SK-MEL-5 (cell line): ENCODE measurements at places on chromosomes 2 and 18. TPM values are rescaled to one million over a fixed set of nuclear protein-coding genes. Genes with fewer than 3 reads are reported as not detected.

Gene REG1B
- not detected in 2 replicates for total RNA-seq

Gene ALLC
- total RNA-seq = not detected in 2 replicates

GRCh38 chr2:111638274-111638877 lies 245.6 kb downstream of the ANAPC1 start:
- no peak for DNase-seq

Gene ADI1
- total RNA-seq = 63.4 and 68.1 TPM in 2 replicates

- DNase-seq = peak; percentile 98
Measured at GRCh38 chr18:66603941-66604627, at the start of gene CDH19. Gene CDH19 (minus strand): TSS chr18:66604090. CDS start chr18:66572204, 31,886 bp downstream.

GRCh38 chr2:71503837-71504236 lies 50.5 kb downstream of the DYSF start:
- DNase-seq = no peak

GRCh38 chr2:157995117-157995516 lies 106.6 kb upstream of the UPP2 start:
- DNase-seq = no peak

DNA sequence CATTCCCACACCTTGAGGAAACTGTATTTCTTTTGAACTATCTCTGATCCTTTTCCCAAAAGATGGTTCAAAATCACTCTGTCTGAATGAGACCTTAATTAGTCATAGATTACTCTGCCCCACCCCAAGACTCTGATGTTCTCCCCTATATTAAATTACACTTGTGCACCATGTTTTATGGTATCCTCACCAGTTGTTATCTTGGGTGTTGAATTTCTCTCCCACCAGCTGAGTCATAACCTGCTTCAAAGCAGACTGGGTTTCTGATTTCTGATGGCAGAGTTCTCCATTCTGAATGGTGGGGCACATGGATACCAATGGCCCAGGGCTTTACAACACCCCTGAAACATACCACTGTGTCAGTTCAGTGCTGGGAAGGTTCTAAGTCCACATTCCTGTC lies 15.0 kb downstream of the CDH20 start:
- DNase-seq = no peak

Gene DNAJC5G
- not detected in 2 replicates for total RNA-seq

Gene TOGARAM2
- under 0.01 TPM in 1 of 2 replicates, not detected in the other for total RNA-seq

- peak; percentile 80 for DNase-seq
Measured at GRCh38 chr2:15159751-15160177, 401.4 kb downstream of the NBAS start.

DNA sequence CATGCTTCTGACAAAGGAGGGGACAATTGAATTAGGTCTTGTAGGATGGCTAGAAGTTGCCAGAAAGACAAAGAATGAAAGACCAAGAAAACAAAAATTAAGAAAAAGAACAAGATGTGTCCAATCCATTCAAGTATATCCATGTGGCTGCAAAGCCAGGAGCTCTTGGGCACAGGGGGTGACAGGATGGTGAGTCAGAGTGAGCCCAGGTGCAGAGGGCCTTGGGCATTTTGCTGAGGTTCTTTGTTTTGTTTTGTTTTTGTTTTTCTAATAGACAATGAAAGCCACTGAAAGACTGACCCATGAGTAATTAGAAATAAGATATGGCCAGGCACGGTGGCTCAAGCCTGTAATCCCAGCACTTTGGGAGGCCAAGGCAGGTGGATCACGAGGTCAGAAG lies 104.6 kb upstream of the KLHL29 start:
- DNase-seq = no peak

Gene ASB18
- not detected in 2 replicates for total RNA-seq

DNA sequence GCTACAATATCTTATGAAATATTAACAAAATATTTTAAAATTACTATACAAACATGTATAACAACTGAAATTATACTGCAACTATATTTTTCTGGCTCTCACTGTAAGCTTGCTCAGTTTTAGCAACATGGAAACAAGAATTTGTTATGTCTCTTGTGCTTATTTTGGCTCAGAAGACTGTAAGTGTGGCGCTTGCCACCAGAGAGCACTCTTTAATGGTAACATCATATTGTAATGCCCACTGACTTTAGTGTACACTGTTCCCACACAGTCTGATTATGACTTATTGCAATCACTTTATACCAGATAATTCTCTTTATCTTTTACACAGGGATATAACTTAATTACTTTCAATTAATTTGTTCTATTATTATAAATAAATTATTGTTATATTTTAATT lies 1500.6 kb upstream of the TMEFF2 start:
- peak; percentile 61 for DNase-seq

- DNase-seq = no peak
Measured at GRCh38 chr2:97546711-97547110, 43.0 kb downstream of the ANKRD36B start.

Gene CDK15
- 0.90 and 0.95 TPM in 2 replicates for total RNA-seq

- DNase-seq = no peak
Measured at GRCh38 chr18:62899534-62899933, 184.2 kb downstream of the PHLPP1 start.

Gene HJURP
- total RNA-seq = 21.7 and 25.0 TPM in 2 replicates

- peak; percentile 73 for DNase-seq
Measured at GRCh38 chr2:10536569-10537133, 88.5 kb upstream of the ODC1 start.

DNA sequence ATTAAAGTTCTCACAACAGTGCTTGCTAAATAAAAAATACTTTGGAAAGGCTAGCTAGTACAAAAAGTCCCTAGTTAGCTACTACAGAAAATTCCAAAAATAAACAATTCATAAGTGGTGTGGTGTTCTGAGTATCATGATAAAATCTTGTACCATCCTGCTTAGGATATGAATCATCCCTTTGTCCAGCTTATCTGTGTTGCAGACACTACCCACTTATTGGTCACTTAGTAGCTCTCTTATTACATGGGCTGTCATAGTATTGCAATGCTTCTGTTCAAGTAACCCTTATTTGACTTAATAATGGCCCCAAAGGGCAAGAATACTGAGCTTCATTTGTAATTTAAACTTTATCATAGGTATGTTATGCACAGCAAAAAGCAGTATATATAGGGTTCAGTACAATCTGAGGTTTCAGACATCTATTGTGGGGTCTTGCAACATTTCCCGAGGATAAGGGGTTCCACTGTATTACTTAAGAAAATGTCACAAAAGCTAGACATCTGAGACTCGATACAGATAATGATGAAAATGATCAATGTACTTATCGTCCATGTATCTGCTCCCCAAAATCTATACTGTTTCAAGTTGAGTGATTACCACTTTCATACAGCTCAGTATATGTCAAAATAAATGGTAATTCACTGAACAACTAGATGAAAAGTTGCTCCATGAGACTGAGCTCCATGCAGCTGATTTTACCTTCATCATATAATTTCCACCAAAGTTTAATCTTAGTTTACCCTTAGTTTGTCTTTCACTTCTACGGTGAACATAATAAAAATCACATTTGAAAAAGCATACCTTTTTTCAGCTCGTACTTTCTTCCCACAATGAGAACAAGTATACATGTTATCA lies 93.8 kb downstream of the C2orf74 start:
- DNase-seq = peak; percentile 54

GRCh38 chr18:26940744-26941398 lies 75.4 kb upstream of the AQP4 start:
- DNase-seq = no peak

- DNase-seq = peak; percentile 28
Measured at GRCh38 chr18:62721839-62722795, 6.8 kb downstream of the PHLPP1 start.

Gene SOS1
- total RNA-seq = 16.8 TPM in 2 replicates

Gene TBR1
- not detected in 2 replicates for total RNA-seq

DNA sequence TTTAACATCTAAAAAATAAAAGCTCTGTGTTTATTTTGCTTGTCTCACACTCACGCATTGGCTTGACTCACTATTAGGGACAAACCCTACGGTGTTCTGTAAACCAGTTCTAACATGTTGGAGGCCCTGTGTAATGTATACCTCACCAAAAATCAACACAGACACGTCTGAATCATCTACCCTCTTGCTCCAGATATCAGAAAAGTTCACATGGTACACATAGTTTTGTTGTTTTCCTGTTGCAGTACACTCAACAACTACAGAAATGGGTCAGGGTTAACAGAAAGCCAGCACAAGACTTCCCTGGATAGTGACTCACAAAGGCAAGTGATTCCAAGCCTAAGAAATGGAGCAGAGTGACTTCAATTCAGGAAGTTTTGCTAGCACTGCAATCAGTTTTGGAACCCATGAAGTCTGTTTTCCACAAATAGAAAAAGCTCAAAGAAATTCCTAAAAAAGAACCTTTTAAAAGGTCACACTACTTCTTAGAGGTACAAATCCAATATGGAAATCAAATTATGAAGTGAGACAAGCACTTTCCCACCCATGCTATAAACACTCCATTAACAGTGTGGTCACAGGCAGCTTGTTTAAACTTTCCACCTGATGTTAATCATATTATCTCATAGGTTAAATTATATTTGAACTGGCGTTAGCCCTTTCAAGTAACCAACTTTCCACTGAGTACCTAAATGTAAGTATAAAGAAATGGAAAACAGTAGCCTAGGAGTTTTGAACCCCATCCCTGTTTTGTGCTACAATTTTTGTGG lies 87.4 kb downstream of the GAREM1 start:
- DNase-seq = no peak

DNA sequence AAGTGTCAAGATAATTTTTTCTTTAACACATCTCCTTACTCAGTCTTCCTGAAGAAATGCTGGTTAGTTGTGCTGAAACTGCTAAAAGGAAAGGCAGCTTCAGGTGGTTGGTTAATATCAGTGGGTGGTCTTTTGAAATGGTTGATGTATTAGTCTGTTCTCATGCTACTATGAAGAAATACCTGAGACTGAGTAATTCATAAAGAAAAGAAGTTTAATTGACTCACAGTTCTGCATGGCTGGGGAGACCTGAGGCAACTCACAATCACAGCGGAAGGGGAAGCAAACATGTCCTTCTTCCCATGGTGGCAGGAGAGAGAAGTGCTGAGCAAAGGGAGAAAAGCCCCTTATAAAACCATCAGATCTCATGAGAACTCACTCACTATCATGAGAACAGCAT lies 125.9 kb upstream of the CYRIA start:
- no peak for DNase-seq

DNA sequence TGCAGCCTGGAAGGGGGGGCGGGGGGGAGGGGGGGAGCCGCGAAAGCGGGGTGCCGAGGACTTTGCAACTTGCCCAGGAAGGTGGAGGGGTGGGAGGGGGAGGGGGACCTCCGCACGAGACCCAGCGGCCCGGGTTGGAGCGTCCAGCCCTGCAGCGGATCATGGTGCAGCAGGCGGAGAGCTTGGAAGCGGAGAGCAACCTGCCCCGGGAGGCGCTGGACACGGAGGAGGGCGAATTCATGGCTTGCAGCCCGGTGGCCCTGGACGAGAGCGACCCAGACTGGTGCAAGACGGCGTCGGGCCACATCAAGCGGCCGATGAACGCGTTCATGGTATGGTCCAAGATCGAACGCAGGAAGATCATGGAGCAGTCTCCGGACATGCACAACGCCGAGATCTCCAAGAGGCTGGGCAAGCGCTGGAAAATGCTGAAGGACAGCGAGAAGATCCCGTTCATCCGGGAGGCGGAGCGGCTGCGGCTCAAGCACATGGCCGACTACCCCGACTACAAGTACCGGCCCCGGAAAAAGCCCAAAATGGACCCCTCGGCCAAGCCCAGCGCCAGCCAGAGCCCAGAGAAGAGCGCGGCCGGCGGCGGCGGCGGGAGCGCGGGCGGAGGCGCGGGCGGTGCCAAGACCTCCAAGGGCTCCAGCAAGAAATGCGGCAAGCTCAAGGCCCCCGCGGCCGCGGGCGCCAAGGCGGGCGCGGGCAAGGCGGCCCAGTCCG lies 540 bp downstream of the SOX11 start:
- DNase-seq = no peak

- DNase-seq = no peak
Measured at GRCh38 chr2:128319631-128320191, 1.0 kb upstream of the HS6ST1 start.

DNA sequence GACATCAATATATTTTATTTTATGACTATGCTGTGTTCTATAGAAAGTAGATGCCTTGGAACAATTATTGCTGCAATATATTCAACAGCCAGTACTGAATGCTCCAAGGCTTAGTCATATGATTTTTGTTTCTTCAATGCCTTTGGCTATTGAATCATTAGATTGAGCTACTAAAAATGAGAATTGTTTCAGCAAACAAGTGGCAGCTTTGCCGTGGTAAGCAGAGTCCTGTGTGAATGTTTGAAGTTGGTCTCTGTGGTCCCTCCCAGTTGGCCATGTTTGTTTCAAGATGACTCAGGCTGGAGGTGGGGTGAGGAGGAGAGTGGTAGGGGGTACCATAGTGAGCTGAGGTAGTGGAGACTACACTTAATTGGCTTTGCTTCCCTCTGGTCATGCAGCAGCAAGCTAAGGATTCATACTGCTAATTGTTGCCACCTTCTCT lies 198.6 kb upstream of the EPAS1 start:
- peak; percentile 25 for DNase-seq
